Stimulated activated CD4-positive, alpha-beta T cell treated with anti-CD3 and anti-CD28 coated beads, Interleukin-4, amount 100 ng/mL, for 24 hours (primary cell): ENCODE measurements at places on chromosomes 2 and 18.

GRCh38 chr2:129059476-129059875 lies 740.8 kb upstream of the HS6ST1 start:
- no peak for DNase-seq

DNA sequence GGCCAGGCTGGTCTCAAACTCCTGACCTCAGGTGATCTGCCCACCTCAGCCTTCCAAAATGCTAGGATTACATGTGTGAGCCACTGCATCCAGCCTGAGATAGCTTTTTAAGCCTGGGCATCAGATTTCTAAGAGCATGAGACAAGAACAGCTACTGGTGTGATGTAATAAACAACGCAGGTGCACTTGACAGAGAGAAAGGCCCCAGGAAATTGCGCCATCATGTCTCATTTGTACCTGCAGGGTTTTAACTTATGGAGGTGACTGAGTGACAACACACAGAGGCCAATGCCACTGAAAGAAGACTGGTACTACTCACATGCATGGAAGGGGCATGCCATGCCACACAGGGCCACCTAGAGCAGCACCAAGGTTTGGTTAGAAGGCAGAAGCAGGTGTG lies 209.4 kb downstream of the SP3 start:
- DNase-seq, result no peak

- DNase-seq, result no peak
Measured at GRCh38 chr2:216603010-216603883, 30.0 kb upstream of the IGFBP2 start.

- no peak for DNase-seq
Measured at GRCh38 chr2:149744865-149745264, 157.3 kb upstream of the MMADHC start.

- no peak for DNase-seq
Measured at GRCh38 chr2:15687720-15688119, 96.1 kb downstream of the DDX1 start.

DNA sequence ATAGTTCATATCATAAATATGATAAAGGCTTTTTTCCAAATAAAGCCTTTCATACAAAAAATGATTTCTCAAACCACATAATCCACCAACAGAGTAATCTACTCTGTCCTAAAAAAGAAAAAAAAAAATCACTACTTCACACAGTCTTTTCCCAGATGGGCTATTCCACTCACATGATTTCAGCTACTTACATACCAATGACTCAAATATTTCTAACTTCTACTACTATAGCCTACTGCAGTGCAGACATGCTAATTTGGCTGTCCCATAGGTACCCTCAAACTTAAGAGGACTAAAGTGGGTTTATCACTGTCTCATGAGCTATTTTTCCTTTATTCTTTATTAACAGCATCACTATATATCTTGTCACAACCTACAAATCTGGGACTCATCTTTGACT lies 57.4 kb downstream of the SLC66A3 start:
- DNase-seq, result no peak

DNA sequence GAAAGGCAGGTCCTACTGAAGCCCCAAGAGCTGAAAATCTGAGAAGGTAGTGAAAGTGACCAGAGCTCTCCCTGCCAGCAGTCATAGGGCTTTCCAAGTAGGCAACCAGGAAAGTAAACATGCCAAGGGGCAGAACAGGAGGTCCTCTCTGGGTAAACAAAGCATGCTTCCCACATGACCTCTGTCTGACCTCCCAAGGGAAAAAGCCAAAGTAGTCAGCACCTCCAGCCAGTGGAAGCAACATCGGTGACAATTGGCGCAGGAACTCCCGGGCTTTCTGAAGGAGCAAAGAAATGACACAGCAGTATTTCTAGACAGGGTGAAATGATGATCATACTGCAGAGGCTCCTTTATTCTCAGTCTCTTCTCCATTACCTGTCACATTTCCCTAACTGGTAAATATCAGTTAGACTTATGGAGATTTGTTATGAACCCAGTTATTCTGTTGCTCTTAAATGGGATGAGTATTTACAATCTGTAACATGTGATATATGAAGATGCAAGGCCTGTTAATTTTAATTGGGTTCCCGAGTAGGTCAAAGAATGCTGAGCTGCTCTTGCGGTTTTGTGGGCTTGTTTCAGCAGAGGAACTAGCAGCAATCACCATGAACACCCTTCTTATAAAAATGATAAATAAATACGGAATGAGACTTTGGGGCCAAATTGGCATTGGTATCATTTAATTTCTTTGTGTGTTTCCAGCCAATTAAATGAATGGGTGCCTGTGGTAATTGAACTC lies 321.0 kb downstream of the RND3 start:
- no peak for DNase-seq

GRCh38 chr18:79560042-79560860 lies 119.4 kb upstream of the CTDP1 start:
- DNase-seq, result no peak

DNA sequence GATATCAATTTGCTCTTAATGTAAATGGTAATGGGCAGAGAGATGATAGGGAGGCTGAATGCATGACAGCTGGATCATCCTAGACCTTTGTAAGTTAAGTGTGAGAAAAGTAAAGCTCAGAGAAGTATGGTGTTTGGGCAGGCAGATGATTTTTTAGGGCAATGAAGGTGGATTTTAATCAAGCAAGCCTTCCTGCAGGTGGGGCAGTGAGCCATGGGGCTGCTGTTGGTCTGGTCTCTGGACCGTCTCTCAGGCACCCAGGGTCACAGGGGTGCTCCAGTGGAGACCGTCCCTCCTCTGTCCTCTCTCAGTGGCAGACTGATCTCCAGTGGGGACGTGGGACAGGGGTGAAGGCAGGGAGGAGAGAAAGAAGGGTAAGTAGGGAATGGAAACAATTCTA lies 69.8 kb upstream of the STK17B start:
- DNase-seq, result no peak

DNA sequence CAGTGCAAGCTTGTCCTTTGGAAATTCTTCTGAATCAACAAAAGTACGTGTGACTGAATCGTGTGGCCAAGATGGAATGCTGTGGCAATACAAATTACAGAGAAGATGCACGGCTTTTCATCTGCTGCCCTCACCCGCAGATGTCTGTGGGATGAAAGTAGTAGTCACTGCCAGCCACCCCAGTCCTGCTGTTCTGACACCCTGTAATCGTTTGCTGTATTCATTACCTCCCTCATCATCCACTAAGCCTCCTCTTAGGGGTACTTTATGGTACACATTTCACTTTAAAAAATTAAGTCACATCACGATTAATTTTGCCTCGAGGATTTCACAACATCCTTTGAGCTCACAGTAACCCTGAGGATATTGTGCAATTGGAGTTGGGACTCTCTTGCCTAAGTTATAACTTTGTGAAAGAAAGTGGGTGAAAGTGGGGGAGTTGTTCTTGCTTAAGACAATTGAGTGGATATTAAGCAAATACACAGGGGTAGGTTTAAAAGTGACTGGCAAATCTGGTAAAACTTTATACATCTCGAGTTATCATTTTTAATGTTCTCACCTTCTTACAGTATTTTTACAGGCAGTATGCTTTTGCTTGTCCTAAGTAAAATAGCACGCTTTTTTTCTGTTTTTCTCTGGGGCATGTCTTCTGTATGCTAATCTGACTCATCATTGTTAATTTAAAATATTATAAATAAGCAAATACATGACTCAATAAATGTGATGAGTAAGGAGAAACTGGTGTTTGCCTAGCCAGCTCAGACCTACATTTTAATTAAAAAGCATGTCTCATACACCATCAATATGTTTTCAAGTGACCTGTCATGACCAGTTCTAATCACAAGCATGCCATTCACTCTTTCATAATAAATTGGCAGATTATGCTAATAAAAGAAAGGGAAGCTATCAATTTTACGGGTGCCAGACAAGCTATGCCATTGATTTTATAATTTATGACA lies 680.9 kb downstream of the IRS1 start:
- no peak for DNase-seq

- no peak for DNase-seq
Measured at GRCh38 chr2:205814039-205814364, 131.7 kb downstream of the NRP2 start.

DNA sequence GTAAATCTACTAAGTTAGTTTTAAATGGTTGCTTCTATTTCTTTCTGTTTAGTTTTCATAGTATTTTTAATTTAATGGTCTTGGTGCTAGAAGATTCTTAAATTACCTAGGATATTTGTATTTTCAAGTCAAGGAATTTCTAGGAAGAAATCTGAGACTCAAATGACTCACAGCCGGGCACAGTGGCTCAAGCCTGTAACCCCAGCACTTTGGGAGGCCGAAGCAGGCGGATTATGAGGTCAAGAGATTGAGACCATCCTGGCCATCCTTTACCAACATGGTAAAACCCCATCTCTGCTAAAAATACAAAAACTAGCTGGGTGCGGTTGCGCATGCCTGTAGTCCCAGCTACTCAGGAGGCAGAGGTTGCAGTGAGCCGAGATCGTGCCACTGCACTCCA lies 95.5 kb downstream of the C2orf74 start:
- DNase-seq, result no peak

DNA sequence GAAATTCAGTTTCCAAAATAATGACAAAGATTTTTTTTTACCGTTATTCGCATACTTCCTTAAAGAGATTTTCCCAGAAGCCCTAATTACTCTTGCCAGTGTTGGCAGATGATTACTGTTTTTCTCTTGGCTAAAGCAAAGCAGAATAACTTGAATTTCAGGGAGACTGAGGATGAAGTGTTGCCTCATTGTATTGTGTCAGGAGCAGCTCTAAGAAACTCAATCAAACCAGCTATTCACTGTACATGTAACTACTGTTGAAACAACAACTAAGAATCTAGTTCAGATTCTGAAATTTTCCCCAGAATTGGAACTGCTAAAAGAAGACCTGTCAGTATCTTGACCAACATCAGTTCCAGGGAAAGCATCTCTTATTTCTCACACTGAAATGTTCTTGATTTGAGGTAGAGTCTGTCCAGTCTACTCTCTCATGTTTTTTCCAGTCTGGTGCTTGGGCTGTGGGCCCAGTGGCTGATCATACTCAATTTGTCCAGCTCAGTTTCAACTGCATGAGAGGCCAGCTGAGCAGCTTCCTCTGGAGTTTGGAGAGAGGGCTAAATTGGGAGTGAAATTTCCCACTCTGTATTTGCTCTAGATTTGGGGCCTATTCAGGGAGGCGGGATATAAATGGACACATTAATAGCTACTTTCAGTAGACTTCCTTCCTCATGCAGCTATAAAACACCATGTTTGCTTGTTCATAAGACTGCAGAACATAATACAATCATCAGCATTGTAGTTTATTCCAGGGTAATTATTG lies 78.5 kb downstream of the PPP1R1C start:
- no peak for DNase-seq

GRCh38 chr18:12005538-12006487 lies 24.5 kb downstream of the IMPA2 start:
- DNase-seq, result no peak

DNA sequence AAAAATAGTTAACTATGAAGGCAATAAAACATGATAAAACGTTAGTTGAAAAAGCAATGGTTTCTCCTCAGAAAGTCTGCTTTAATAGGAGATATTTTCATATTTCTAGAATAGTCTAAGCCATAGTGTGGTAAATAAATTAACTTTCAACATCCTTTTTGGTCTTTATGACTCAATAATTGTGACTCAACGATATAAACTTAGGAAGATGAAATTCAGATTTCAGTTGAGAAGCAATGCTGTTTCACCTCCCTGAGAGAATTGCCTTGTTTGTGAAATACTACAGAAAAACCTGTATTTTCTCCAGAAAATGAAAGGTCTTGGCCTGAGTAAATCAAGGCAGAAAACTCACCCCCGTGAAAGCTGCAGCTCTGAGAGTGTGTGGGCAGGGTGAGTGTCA lies 166.9 kb downstream of the ETAA1 start:
- DNase-seq, result no peak
